A549 treated with ZK216348 at 1 μM for 4 hours (cell line): ENCODE measurements at places on chromosomes 13 and 19. TPM values are rescaled to one million over a fixed set of nuclear protein-coding genes. Genes with fewer than 3 reads are reported as not detected.

SMIM44 gene
- not detected in 5 replicates for total RNA-seq

CRX gene
- not detected in 5 replicates for total RNA-seq

FBN3 gene
- not detected in 5 replicates for total RNA-seq

LPAR6 gene
- 0.56 to 1.8 TPM (median 0.93 TPM) in 5 replicates for total RNA-seq

CABP5 gene
- not detected in 5 replicates for total RNA-seq

DLL3 gene
- 7.4 to 12.3 TPM (median 10.9 TPM) in 5 replicates for total RNA-seq

MYO16 gene
- total RNA-seq: 0.08 to 0.09 TPM in 2 of 5 replicates, not detected in the others

TIMM13 gene
- total RNA-seq: 48.7 to 125 TPM (median 112 TPM) in 5 replicates

HNRNPL gene
- total RNA-seq: 295 to 373 TPM (median 340 TPM) in 5 replicates

SLC8A2 gene
- 0.18 to 1.1 TPM (median 0.40 TPM) in 5 replicates for total RNA-seq

TSSK6 gene
- 0.31 to 2.0 TPM (median 1.7 TPM) in 5 replicates for total RNA-seq

ING1 gene
- 9.2 to 13.5 TPM (median 11.2 TPM) in 5 replicates for total RNA-seq

DCLK1 gene
- 0.65 to 1.2 TPM (median 0.86 TPM) in 5 replicates for total RNA-seq

ZNF723 gene
- not detected in 5 replicates for total RNA-seq

MBD3L2 gene
- not detected in 5 replicates for total RNA-seq

MISP gene
- 57.6 to 105 TPM (median 93.9 TPM) in 5 replicates for total RNA-seq

MEDAG gene
- total RNA-seq: 0.13 to 0.47 TPM (median 0.21 TPM) in 4 of 5 replicates, not detected in the other

FFAR1 gene
- total RNA-seq: not detected in 5 replicates

LILRA1 gene
- total RNA-seq: not detected in 5 replicates

KCNK6 gene
- 3.6 to 6.3 TPM (median 4.6 TPM) in 5 replicates for total RNA-seq

C19orf67 gene
- not detected in 5 replicates for total RNA-seq

PIN1 gene
- 49.6 to 83.4 TPM (median 78.6 TPM) in 5 replicates for total RNA-seq

SERPINE3 gene
- total RNA-seq: not detected in 5 replicates

BCL3 gene
- total RNA-seq: 31.6 to 92.9 TPM (median 77.1 TPM) in 5 replicates

FFAR2 gene
- total RNA-seq: not detected in 5 replicates

FXYD1 gene
- 0.40 to 0.47 TPM in 2 of 5 replicates, not detected in the others for total RNA-seq

ARL11 gene
- total RNA-seq: not detected in 5 replicates

ZNF296 gene
- 5.5 to 12.5 TPM (median 11.8 TPM) in 5 replicates for total RNA-seq
